ENCODE measurements at places on chromosomes 16 and 17.

DNA sequence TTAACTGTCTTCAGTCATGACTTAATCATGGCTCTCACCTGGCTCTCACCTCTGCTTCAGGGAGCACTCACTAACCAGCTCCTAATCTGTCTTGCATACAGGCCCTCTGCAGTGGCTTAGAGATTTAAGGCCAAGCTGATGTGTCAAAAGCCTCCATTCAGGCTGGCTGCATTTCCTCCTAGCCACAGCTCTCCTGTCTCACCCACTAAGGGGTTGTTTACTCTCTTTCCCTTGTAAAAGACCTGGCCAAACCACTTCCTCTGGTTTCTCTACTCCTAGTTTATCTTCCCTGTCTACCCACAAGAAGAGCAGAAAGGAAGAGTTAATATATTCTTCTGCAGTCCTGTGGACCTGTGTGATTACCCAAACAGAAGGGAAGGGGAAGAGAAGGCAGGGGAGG is 9.3 kb upstream of the ASIC2 start:
- DNase-seq: no peak

DNA sequence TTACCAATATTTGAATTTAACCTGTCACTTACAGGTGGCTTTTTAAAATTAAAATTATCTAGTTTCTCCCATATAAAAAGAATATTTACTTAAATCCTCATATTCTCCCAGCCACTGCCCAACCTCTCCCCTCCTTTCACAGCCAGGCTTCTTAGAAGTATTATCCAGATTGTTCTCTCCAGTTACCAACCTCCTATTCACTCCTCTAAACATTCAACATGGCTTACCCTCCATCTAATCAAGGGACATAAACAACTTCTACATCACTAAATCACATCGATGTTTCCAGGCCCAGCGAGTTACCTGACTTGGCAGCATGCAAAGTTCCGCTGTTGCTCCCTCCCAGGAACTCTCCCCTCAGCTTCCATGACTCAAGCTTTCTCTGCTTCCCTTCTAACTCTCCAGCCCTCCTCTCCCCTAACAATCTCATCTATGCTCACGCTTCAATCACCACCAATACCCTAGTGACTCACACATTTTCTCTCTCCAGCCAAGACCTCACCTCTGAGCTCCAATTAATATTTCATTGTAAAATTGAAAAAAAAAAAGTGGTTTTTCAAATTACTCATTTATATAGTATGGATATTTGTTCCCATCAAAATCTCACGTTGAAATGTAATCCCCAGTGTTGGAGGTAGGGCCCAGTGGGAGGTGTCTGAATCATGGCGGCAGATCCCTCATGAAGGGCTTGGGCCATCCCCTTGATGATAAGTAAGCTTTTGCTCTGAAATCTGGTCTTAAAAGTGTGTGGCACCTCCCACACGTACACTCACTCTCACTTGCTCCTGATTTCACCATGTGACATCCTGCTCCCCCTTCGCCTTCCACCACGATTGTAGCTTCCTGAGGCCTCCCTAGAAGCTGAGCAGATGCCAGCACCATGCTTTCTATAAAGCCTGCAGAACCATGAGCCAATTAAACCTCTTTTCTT is 88.5 kb downstream of the HELZ start:
- DNase-seq: no peak

DNA sequence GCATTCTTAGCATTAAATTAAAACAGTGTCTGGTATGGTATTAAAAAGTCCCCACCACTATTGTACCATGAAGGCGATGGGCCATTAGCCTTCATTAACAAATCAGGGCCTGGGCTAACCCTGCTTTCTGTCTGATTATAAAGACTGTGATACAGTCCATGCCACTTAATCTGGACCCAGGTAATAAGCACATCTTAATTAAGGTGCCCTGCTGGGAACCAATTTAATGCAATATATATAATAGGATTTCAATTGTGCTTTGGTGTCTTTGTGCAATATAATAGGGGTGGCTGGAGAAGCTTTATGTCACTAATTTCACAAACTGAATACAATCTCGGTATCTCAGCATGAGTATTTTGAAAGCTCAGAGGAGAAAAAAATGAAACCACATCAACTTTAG is 64.4 kb upstream of the CDH8 start:
- DNase-seq: no peak

GRCh38 chr17:73069841-73070240 is 22.6 kb downstream of the SLC39A11 start:
- no peak for DNase-seq

DNA sequence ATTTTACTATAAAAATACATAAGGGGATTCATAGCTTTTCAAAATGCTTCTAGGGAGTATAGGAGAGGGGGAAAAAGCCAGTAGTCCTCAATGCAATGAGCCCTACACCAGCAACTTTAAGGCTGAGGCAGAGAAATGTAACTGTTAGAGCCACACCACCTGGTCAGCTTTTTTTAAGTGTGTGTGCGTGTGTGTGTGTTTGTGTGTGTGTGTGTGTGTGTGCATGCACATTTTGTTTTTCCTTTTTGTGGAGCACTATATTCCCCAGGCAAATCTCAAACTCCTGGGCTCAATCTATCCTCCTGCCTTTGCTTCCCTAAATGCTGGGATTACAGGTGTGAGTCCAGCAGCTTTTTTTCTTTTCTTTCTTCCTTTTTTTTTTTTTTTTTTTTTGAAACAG is 2.3 kb upstream of the MEIOC start:
- DNase-seq: no peak

DNA sequence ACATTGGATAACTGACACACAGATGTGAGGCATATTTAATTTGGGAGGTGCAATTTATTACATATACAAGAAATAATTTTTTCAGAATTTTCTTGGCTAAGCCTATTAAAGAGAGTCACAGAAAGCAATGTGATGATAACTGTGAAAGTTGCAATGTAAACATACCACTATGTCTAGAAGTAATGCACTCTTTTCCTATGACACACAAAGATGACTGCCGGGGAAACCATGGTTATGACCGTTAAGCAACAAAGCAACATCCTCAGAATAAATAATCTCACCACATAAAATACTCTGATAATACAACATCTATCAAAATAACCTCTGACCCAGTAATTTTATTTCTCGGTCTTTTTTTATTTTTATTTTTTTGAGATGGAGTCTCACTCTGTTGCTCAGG is 10.5 kb upstream of the QRICH2 start:
- DNase-seq: no peak

- no peak for DNase-seq
Measured at GRCh38 chr16:72665701-72666100, 382.2 kb downstream of the ZFHX3 start.

DNA sequence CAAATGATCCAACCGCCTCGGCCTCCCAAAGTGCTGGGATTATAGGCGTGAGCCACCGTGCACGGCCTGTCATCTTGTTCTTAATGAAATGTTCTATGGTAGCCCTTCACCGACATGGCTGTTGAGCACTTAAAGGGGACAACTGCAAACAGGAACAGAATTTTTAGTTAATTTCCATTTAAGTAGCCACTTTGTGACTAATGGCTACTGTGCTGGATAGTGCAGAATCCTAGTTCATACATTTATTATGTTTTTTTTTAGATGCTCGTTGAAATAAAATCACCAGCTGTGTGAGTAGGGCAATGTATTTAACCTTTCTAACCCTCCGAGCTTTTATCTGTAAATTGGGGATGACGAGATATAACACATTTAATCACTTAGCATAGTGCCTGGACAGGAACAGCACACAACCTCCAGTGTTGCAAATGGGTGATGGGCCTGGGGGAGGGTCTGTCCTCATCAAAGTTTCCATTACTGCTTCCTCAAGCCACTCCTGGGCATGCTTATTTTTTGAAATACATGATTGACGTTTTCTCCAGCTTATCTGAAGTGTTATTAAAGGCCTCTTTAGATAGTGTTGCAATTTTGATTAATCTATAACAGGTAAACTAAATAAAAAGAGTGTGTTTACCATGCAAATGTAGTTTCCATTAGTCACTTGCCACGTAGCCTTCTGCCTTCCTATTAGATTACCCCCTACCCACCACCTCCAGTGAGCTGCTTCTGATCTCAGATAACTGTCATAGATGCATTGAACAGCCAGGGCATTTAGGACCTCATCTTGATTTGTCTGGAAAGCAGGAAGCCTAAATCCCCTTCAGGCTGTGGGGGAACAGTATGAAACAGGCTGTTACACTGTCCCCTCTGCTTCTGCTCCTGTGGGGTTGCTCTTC is 42.5 kb upstream of the TANC2 start:
- no peak for DNase-seq

DNA sequence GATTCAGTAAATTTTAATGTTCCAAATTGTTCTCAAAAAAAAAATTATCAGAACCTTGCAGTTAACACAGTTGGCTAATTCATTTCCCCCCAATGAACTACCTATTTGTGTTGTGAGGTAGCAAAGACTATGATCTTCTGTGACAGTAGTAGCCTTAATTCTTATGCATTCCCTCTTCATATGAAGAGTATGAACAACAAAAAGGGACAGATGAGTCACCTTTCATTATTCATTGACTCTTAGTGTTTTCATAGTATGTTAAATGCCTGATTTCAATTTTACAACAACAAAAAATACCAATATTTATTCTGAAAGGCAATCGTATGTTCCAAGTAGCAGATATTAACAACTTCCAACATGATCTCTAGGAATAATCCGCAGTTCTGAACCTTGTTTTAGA is 3.6 kb upstream of the SLFN11 start:
- DNase-seq: no peak

DNA sequence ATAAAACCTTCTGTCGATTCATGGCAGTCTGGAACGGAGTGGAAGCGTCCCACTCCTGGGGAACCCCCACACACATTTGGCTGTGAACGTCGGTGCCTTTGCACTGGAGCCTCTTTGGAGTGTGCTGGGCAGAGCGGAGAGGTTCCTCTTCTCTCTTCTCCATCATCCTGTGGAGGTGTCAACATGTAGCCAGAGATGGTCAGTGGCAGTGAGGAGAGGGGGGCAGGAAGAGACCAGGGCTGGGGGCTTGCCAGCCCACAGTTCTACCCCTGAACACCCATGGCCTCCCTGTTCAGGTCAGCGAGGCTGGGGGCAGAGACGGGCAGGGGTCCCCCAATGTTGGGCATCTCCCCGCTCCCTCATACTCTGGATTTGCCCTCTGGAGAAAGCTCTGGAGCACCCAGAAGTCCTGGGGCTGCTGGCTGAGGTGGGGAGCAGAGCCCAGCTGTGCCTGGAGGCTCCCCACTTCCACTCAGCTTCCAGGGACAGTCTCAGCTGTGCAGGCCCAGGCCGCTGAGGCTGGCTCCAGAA is 223.7 kb downstream of the SEC14L1 start:
- no peak for DNase-seq

GRCh38 chr17:49494986-49495841 is at the start of gene NGFR:
Gene NGFR, plus strand, starts transcription at chr17:49495293. Its CDS starts 125 bp downstream, at chr17:49495418.
- DNase-seq: peak; percentile 61

DNA sequence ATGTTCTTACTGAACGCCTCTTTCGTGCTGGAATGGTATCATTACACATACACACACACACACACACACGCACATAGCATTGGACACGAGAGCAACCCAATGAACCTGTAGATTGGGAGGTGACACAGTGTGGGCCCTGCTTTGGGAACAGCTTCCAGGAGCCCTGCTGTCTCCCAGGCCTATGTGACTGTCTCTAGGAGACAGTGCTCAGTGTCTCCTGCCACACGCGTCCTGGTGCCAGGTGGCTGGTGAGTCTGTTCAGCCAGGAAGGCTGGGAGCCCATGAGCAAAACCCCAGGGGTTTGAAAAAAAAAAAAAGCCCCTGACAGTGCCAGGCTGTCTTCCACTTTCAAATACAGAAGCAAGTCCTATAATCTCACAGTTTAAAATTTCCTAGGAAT is 2.4 kb upstream of the SPOP start:
- no peak for DNase-seq

GRCh38 chr16:9068886-9069285 is 22.6 kb upstream of the HAPSTR1 start:
- DNase-seq: no peak

- no peak for DNase-seq
Measured at GRCh38 chr17:1931844-1932579, 93.1 kb downstream of the RTN4RL1 start.

DNA sequence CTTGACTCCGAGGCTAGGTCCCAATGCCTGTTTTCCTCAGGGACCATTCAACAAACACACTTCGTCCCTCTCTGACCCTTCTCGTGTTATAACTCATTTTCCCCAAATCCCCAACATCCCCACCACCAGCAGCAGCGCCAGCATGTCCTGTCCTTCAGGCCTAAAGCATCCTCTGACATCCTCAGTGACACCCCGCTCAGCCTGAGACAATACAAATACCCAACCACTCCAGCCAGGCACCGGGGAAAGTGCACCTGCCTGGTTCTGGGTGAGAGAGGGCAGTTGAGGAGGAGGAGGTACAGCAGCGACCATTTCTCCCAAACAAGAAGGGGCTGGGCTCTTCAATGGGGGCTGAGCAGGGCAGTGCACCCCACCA is 4.7 kb downstream of the MNT start:
- DNase-seq: no peak

- no peak for DNase-seq
Measured at GRCh38 chr16:49352892-49353291, 20.7 kb upstream of the C16orf78 start.

DNA sequence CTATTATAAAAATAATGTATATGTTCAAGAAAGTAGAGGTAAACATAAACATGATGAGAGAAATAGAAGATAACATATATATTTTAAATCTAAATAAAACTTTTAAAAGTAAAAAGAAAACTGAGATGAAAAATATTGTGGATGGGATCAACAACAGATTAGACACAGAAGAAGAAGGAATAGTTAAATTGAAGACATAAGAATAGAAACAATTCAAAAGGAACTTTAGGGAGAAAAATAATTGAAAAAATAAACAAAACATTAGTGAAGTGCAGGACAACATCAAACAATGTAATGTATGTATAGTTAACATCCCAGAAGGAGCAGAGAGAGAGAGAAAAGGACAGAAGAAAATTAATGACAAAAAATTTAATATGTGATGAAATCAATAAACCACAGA is 228.1 kb upstream of the TNRC6C start:
- no peak for DNase-seq

DNA sequence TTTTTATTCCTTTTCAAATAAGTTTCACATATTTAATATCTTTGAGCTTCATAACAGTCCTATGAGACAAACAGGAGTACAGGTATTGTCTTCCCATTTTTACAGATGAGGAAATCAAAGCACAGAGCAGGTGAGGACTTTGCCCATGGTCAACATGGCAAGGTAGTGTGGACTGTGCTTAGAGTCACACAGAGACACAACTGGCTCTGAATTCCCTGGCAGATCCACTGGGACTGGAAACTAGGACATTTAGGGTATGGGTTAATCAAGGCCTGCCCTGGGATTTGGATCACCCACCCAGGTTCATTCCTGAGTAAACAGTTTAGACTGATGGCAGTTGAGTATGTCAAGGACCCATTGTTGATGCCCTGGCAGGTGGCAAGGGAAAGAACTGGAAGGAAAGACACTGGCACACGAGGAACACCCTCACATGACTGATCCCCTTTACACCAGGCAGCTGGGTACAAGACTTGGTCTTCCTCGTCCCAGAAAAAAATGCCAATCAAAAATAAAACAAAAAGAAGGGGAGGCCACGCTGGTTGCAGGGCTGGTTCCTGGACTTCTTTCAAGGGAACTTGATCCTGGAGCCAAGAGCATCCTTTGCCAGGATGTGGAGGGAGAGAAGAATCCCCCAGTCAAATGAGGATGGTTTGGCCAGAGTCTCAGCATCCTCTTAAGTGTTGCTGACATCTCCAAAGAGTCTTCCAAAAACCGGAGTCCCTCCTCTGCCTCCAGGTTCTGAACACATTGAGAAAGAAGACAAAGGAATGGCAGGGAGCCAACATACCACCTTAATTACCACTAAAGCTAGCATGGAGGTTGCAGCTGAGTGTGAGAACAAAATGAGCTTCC is 34.9 kb downstream of the CHD9 start:
- DNase-seq: no peak

GRCh38 chr16:31385680-31386079 is 7.5 kb upstream of the ITGAD start:
- DNase-seq: no peak
